ENCODE measurements at places on chromosomes 16 and 17.

GRCh38 chr17:14434506-14434905 lies 133.6 kb downstream of the HS3ST3B1 start:
- no peak for DNase-seq

GRCh38 chr17:41002814-41003213 lies 3.1 kb upstream of the KRTAP3-2 start:
- DNase-seq: no peak

DNA sequence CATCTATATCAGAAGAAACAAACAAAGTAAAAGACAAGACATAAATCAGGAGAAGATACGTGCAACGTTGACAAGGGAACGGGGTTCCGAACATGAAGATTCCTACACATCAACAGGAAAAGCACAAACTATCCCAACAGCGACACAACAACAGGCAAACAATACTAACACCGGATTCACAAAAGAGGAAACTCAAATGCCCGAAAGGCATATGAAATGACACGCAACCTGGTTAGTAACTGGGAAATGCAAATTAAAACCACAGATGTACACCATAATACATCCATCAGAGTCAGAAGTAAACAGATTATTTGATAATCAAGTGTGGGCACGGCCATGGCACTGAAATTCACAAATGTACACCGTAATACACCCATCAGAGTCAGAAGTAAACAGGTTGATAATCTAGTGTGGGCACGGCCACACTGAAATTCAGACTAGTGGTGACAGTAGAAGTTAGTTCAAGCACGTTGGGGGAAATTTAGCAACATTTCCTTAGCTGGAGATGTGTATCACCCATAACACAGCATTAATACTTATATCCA lies 171.9 kb upstream of the RPH3AL start:
- no peak for DNase-seq

DNA sequence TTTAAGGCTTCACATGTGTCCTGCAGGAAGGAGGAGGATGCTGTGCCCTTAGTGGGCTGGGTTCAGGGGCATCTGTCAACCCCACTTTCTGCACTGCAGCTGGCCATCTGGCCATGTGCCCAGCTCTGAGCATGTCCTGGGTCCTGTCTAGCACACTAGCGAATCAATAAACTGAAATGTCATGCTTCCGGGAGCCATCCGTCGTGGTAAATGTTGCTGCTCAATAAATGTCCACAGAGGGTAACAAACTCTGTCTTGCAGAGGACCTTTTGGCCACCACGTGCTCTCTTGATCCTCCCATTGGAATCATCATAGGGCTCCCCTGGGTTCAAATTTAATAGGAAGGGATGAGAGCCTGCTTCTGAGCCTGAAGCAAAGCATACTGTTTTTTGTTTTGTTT lies 168.6 kb upstream of the PIRT start:
- DNase-seq: no peak

DNA sequence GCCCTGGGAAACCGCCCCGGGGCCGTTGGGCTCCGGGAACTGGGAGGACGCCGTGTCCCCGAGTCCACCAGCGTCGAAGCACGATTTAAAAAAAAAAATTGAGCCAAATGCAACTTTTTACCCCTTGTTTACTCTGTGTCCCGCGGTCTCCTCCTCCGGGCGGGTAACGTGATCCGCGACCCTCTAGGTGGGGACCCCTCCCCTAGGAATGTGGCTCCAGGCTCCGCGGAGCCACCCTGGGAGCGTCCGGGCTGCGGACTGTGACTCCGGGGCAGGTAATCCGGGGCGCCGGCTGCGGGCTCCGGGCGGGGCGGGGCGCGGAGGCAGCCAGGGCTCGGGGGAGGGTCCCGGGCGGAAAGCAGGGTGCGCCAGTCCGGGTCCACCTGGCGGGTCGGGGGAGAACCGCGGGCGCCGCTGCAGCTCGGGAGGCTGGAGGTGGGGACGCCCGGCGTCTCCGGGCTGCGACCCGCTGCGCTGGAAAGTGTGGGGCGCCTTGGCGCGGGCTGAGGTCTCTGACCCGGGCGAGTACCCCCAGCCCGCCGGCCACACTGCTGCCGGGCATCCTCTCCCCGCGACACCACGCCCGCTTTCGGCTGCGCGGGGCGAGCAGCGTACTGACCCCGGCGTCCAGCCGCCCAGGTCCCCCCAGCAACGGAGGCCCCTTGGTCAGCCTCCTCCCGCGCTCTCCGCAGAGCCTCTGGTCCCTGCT lies 852 bp upstream of the HELZ start:
- peak; percentile 82 for DNase-seq

DNA sequence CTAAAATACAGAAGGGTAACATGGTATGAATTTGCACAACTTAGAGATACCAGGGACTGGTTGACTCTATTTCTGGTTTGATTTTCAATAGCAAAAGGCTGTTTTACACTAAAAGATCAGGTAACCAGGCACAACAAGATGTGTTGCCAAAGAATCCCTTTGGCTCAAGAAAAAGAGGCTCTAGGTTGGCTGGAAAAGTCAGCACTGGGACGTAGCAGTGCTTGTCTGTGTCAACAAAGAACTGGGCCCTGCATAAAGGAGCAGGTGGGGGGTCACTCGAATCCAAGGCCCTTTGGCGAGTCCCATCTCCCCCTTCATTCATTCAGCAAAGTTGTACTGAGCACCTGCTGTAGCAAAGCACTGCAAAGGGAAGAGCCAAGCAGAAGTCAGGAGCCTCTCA lies 18.4 kb downstream of the SDR42E1 start:
- DNase-seq: no peak

DNA sequence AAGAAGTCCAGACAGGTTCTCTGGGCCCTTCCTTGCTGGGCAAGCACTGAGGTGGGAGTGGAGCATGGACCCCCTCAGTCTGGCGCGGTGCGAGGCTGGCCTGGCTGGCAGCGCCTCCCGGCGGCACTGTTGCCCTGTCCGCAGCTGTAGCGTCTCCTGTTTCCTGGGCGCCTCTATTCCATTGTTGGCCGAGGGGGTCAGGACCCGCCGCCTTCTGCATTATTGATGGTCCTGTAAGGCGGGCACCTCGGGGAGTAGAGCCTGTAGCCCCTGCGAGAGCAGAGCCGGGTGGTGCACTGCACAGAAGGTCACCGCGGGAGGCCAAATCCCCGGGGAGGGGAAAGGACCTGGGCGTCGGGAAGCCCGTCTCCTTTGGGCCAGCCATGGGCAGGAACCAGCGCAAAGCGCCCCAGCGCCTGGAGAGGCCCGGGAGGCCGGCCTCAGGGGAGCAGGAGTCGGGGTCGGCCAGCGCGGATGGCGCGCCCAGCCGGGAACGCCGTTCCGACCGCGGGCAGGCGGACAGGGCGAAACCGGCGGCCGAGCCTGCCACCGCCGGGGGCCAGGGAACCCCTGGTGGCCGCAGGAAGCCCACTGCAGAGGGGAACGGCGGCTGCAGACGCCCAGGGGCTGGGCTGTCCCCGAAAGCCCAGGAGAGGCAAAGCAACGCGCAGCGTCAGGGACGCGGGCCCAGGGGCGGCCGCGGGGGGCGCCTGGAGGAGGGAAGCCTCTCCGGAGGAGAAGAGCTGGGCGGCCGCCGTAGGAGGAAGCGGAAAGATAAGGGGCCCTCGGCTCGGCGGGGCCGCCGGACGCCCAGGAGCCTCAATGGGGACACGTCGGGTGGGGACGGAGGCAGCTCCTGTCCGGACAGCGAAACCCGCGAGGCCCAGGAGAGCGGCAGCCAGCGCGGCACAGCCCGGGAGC lies at the start of gene MYO15B:
Gene MYO15B (plus strand): TSS at position 126 of the 921 bp plus-strand sequence. CDS start 258 bp downstream, at position 384.
- peak; percentile 86 for DNase-seq
